T-helper 17 cell (primary cell): ENCODE measurements at places on chromosomes 12 and 14. TPM values are rescaled to one million over a fixed set of nuclear protein-coding genes. Genes with fewer than 3 reads are reported as not detected.

GRCh38 chr12:121241156-121241970, 31.4 kb downstream of the P2RX4 start:
- peaks cover 32% of the 10 kb centered on the region for H3K4me1 ChIP-seq
- no peaks in the 10 kb centered on the region for H3K36me3 ChIP-seq
- no peak for DNase-seq
- peak overlapping the region; percentile 90 for H3K4me3 ChIP-seq

DNA sequence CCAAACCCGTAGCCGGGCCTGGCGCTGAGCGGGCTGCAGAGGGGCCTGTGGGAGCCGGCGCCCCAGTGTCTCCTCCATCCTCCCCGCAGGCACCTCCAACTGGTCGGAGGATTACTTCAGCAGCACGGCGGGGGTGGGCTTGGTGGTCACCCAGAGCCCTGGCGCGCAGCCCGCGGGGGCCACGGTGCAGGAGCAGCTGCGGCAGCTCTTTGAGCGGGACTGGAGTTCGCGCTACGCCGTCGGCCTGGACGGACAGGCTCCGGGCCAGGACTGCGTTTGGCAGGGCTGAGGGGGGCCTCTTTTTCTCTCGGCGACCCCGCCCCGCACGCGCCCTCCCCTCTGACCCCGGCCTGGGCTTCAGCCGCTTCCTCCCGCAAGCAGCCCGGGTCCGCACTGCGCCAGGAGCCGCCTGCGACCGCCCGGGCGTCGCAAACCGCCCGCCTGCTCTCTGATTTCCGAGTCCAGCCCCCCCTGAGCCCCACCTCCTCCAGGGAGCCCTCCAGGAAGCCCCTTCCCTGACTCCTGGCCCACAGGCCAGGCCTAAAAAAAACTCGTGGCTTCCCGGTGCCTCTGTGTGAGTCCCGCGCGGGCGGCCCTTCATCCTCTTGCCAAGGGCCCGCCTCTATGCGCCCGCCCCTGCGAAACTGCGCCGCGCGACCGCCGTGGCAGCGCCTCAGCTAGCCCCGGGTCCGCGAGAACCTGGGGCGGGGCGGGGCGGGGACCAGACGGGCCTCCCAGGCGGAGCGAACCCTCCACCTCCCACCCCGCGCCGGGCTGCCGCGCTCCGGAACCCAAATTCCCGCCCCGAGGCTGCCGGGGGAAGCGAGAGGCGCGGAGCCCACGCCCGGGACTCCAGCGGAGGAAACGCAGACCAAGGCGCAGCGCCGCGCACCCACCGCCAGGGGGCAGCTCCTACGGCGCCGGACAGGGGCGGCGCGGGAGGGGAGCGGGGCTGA, 8.3 kb downstream of the PLD4 start:
- H3K36me3 ChIP-seq, result no peaks in the 10 kb centered on the region
- DNase-seq, result peak; percentile 78
- no peak overlapping the region for H3K27ac ChIP-seq
- H3K27me3 ChIP-seq, result peaks cover 23% of the 10 kb centered on the region
- peaks cover 4% of the 10 kb centered on the region for H3K4me1 ChIP-seq

GRCh38 chr14:75250800-75251199, 27.8 kb upstream of the FOS start:
- peaks cover 41% of the 10 kb centered on the region for H3K4me1 ChIP-seq
- no peak for DNase-seq
- peaks cover 4% of the 10 kb centered on the region for H3K27me3 ChIP-seq
- peak overlapping the region; percentile 95 for H3K27ac ChIP-seq
- H3K36me3 ChIP-seq, result no peaks in the 10 kb centered on the region

DNA sequence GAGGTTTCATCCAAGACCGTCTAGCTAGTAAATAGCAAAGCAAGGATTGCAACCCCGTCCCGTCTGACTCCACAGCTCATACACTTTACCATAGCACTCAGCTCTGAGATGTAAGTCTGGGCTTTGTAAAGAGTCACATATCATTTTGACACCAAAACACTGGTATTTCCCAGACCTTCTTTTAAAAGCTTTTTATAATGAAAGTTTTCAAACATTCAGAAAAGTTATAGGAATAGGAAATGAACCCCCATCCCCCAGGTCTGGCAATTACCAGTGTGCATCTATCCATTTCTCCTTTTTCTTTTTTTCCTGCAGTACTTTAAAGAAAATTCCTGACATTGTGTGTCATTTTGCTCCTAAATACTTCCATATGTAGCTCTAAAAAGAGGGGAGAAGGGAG, 183.6 kb upstream of the CCND2 start:
- H3K36me3 ChIP-seq, result peaks cover 3% of the 10 kb centered on the region
- no peak overlapping the region for H3K27ac ChIP-seq
- H3K4me1 ChIP-seq, result peaks cover 3% of the 10 kb centered on the region
- H3K4me3 ChIP-seq, result no peak overlapping the region
- H3K27me3 ChIP-seq, result peaks cover 16% of the 10 kb centered on the region

GRCh38 chr14:49194067-49194466, 392.1 kb downstream of the RPS29 start:
- H3K4me1 ChIP-seq, result no peaks in the 10 kb centered on the region
- H3K27ac ChIP-seq, result no peak overlapping the region
- H3K36me3 ChIP-seq, result no peaks in the 10 kb centered on the region
- DNase-seq, result no peak
- peaks cover 28% of the 10 kb centered on the region for H3K27me3 ChIP-seq

DNA sequence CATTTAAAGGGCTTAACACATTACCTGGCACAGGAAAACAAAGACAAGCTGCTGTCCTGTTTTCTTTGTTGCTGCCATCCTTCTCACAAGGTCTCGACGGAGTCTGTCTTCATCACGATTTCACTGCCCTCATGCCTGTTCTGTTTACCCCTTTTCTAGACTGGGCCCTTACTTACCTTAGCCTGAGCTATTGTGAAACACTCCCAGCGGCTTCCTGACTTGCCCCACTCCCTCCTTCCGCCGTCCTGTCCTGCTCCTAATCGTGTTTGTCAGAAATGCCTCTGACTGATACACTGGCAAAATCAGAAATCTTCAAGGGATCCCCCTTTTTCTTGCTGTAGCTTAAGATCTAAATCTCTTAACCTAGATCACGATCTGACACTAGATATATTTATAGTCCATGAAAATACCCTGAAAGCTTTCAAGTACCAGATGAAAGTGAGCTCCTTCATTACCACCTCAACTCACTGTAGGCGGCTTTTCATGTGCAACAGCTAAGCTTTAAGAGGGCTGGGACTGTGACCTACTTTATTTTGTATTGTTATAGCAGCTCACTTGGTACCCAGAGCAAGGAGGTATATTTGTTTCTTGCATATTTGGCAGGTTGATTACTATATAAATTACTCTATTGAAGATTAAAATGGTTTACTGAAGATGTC, 32.1 kb downstream of the TECPR2 start:
- peak overlapping the region; percentile 97 for H3K27ac ChIP-seq
- H3K4me1 ChIP-seq, result peaks cover 12% of the 10 kb centered on the region
- no peak for DNase-seq
- peaks cover 2% of the 10 kb centered on the region for H3K36me3 ChIP-seq
- H3K4me3 ChIP-seq, result peak overlapping the region; percentile 83

GRCh38 chr14:80923368-80923767, 18.2 kb downstream of the CEP128 start:
- no peak overlapping the region for H3K27ac ChIP-seq
- no peak overlapping the region for H3K4me3 ChIP-seq
- DNase-seq, result no peak
- H3K36me3 ChIP-seq, result peaks cover 4% of the 10 kb centered on the region
- peaks cover 12% of the 10 kb centered on the region for H3K4me1 ChIP-seq

- H3K4me1 ChIP-seq, result no peaks in the 10 kb centered on the region
- no peaks in the 10 kb centered on the region for H3K36me3 ChIP-seq
- peaks cover 17% of the 10 kb centered on the region for H3K27me3 ChIP-seq
These were observed 341.1 kb downstream of the EMP1 start for GRCh38 chr12:13537623-13538022.

- no peaks in the 10 kb centered on the region for H3K27me3 ChIP-seq
- no peaks in the 10 kb centered on the region for H3K36me3 ChIP-seq
- DNase-seq, result no peak
- no peaks in the 10 kb centered on the region for H3K4me1 ChIP-seq
- H3K4me3 ChIP-seq, result no peak overlapping the region
These were observed 26.7 kb upstream of the CFAP54 start for GRCh38 chr12:96462571-96463280.

DNA sequence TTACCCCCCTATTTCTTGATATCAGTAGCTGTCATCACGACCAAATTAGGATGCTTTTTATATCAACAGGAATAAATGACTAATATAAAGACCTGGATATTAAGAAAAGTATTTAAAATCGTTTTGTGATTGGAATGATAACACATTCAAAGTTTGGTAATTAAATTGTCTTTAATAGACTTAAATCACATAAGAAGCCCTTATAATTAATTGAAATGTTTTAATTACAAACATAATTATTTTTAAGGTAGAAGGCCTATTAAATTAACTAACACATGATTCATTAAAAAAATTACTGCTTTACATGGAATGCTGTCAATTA, 412.4 kb downstream of the FUT8 start:
- peaks cover 11% of the 10 kb centered on the region for H3K4me1 ChIP-seq
- H3K27ac ChIP-seq, result no peak overlapping the region
- no peaks in the 10 kb centered on the region for H3K36me3 ChIP-seq
- DNase-seq, result no peak

- H3K27ac ChIP-seq, result peak overlapping the region; percentile 98
- no peaks in the 10 kb centered on the region for H3K27me3 ChIP-seq
- peaks cover 3% of the 10 kb centered on the region for H3K36me3 ChIP-seq
- DNase-seq, result no peak
- peak overlapping the region; percentile 94 for H3K4me3 ChIP-seq
These were observed 751 bp downstream of the PSMB5 start for GRCh38 chr14:23033801-23034497.

MGP gene
- total RNA-seq, result 1.7 TPM

CPSF6 gene
- total RNA-seq, result 87.3 TPM

SERPINA4 gene
- total RNA-seq, result not detected
